ENCODE measurements at places on chromosomes 1 and 21.

DNA sequence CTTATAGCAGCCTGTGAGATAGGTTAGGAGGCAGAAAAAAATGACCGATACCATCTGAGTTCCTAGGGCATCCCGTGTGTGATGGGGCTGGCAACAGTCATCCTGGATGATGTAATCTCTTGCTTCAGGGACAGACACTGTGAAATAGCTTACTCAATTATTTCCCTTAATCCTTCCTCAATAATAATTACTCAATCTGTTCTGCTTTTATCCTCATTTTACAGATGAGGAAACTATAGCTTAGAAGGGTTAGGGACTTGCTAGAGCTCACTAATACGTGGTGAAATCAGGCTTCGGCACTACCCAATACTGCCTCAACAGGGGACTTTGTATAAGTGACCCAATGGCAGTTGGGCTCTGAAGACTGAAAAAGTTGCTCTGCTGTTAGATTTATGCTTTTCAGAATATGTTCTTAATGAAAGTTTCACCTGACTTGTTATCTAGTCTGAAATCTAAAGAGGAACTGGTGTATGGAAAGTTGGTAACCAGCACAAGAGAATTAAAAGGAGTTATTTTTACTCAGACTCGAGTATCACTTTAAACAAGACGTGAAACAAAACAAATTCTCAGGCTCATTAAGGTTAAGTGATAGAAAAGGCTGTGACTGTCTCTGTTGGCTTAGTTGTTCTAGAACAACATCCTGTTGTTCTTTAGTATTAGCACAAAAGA is 14.4 kb downstream of the CD55 start:
- no peak for DNase-seq

- no peak for DNase-seq
These were observed 30.7 kb downstream of the KYAT3 start for GRCh38 chr1:88961647-88962275.

- DNase-seq, result no peak
These were observed 20.8 kb upstream of the SLC35F3 start for GRCh38 chr1:233883671-233884070.

DNA sequence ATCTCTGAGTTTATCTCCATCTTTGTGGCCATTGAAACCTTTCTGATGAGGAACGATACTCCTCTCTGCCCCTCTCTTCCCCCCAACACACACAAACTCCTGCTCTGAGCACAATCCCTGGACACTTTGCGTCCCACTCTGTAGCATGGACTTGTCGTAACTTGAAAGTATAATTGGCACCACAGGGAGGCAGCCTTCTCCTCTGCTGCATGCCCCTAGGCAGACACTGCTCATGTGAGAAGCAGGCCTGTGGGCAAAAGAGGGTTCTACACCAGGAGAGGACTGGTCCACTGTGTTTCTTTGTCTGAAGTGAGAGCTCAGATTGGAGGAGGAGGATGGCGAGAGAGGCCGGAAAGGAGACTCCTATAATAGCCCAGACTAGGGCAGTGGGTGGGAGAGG is 3.8 kb upstream of the PARS2 start:
- DNase-seq, result no peak

GRCh38 chr1:86841116-86841515 is 72.8 kb downstream of the SELENOF start:
- no peak for DNase-seq

DNA sequence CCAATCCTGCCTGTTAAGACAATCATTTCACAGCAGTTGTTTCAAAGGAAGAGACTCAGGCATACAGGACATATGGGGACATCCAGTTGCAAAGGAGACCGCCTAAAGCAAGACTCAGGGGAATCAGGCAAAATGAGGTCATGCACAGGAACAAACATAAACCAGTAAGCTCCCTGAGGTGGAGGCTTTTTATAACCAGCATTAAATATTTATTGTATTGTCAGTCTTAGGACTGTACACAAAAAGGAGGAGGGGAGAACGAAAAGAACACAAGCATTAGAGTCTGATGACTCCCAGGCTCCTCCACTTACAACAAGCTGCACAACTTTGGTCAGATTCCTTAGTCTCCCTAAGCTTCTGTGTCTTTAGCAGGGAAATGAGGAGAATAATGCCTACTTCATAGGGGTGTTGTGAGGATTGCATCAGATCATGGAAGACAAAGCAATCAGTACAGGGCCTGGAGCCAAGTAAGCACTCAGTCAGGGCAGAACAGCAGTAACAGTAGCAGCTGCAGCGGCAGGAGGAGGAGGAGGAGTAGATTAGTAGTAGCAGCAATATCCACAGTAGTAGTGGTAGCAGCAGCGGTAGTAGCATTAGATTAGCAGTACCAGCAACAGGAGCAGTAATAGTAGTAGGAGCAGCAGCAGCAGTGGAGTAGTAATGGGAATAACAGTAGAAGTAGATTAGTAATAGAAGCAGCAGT is 54.2 kb upstream of the SPATA6 start:
- no peak for DNase-seq

DNA sequence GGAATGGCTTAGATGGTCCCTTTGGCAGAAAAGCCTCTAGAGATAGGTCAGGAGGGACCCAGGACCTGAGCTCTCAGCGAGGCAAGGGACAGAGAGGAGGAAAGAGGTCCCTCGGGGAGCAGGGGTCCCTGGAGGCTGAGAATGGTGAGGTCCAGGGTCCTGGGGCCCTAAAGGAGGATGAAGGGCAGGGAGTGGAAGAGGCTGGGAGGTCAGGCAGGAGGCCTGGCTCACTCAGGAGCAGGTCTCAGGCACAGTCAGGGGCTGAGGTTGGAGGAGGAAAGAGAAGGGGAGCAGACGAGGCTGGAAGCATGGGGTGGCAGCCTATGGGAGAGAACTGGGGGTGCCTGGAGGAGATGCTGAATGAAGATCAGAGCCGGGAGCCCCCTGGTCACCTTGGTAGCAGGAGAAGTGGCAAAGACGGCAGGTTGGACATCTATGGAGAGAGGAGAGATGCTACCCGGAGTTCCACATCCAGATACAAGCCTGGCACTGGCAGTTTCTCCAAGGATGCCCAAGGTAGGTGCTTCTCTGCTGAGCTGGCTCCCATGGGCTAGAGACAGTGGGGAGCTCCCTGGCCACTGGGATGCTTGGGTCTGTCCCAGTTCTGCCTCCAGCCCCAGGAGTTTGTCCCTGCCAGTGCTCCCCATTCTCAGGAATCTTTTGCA is 22.6 kb downstream of the IGFN1 start:
- no peak for DNase-seq

- DNase-seq, result no peak
These were observed 52.5 kb upstream of the FBXO28 start for GRCh38 chr1:224061436-224061835.

DNA sequence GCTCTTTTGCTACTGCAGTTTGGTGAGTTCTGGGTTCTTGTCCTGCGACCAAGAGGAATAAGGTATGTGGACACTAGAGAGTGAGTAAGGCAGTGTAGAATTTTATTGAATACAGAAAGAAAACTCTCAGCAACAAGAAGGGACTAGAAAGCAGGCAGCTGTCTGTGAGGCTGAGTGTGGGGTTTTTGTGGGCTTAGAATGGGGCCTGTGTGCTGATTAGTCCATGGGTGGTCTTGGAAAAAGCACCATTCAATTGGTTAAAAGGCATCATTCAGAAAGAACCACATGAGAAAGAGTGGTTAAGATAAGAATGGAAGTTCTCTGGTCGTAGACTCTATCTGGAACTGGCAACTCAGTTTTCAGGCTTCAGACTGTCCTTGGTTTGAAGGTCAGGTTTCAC is 298.8 kb downstream of the TGFB2 start:
- DNase-seq, result no peak

Measured in neural crest cell (in vitro differentiated cells).